Glomerular endothelial cell (primary cell): ENCODE measurements at places on chromosomes 7 and 10. TPM values are rescaled to one million over a fixed set of nuclear protein-coding genes. Genes with fewer than 3 reads are reported as not detected.

DNA sequence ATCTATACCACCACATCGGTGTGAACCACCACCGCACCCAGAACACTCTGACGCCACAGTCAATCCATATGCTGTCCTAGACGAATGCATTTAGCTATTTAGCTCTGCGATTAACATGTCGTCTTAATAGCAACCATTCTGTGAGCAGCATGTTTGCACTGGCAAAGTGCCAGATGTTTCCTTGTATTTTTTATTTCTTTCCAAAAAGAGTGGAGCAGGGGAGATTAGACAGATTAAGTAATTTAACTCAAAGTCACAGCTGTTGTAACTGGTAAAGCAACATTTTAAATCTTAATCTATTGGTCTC, 57.0 kb upstream of the ARL4A start:
- DNase-seq = no peak

- DNase-seq = no peak
Observed at GRCh38 chr7:131293018-131293417, 34.7 kb upstream of the MKLN1 start.

GPR15LG gene
- total RNA-seq = not detected in 2 replicates

- DNase-seq = no peak
Observed at GRCh38 chr7:36311539-36311938, 78.1 kb upstream of the ANLN start.

DNA sequence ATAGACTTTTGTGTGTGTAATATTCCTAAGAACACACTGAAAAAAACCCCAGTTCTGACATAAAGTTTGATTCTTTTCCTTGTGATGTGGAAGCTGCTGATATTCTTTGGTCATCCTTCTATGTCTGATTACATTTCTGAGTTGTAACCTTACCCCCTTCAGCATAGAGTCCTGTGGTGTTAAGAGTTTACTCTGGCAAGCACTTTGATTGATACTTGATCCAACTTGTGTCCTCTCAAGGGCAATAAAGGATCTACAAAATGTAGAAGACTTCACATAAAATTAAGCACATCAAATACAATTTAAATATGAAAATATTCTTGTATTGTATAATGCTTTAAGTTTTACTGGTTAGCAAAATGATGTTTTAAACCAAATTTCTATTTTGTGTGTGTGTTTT, 221.7 kb upstream of the DKK1 start:
- no peak for DNase-seq

- DNase-seq = no peak
Observed at GRCh38 chr10:31625566-31625965, 303.1 kb downstream of the ARHGAP12 start.
